GM12878 (cell line): ENCODE measurements at places on chromosomes 2 and 18. TPM values are rescaled to one million over a fixed set of nuclear protein-coding genes. Genes with fewer than 3 reads are reported as not detected.

Gene PROKR1
- not detected in 2 replicates for total RNA-seq

Gene SLC38A11
- total RNA-seq: not detected in 2 replicates

Gene CNTNAP5
- not detected in 2 replicates for total RNA-seq

Gene GALR1
- total RNA-seq: not detected in 2 replicates

Gene FANCL
- 30.8 and 31.5 TPM in 2 replicates for total RNA-seq

Gene IL1B
- 0.64 and 0.72 TPM in 2 replicates for total RNA-seq

DNA sequence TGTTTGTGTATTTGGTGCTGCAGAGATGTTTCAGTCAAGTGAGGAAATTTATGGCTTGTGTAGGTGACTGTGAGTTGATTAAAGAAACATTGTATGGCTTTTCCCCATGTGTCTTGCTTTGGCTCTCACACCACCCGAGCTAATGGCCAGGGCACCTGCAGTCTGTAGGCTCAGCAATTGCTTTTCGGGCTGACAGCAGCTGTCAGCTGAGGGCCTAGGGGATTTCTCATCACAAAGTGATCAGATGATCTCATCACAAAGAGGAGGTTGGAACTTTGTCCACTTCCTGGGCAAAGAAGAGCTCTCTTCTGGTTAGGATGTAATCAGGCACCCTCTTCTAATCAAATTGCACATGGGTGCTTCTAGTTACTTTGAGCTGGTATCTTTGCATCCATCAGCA is 632.2 kb downstream of the SLC4A3 start:
- no peak for DNase-seq
- H3K4me3 ChIP-seq: no peak overlapping the region
- no peaks in the 10 kb centered on the region for H3K4me1 ChIP-seq
- no peak overlapping the region for H3K27ac ChIP-seq

- H3K27me3 ChIP-seq: no peaks in the 10 kb centered on the region
- H3K4me3 ChIP-seq: no peak overlapping the region
- H3K36me3 ChIP-seq: no peaks in the 10 kb centered on the region
Measured at GRCh38 chr2:83359336-83359735, 1099.7 kb downstream of the SUCLG1 start.

- no peaks in the 10 kb centered on the region for H3K27me3 ChIP-seq
- DNase-seq: no peak
- no peaks in the 10 kb centered on the region for H3K4me1 ChIP-seq
- no peak overlapping the region for H3K4me3 ChIP-seq
- H3K27ac ChIP-seq: no peak overlapping the region
Measured at GRCh38 chr18:71106701-71107100, 817.9 kb downstream of the SOCS6 start.

DNA sequence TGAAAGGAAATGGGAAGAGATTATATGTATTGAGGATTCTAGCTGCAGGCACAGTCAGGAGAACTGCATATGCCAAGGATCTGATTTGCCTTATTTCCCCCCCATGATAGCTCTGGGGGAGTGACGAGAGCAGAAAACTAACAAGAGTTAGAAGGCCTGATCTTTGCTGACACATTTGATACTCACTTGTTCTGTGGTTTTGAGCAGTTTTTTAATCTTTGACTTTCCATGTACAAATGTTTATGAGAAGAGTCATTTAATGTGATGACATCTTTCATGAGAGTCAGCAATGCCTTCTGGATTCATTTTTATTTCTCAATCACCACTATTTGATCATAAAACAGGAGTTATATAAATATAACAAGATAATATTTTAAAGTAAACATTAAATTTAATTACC is 12.7 kb upstream of the SERPINB7 start:
- H3K27me3 ChIP-seq: no peaks in the 10 kb centered on the region; the same call in 1 of the 2 replicates
- H3K36me3 ChIP-seq: no peaks in the 10 kb centered on the region
- no peak overlapping the region for H3K27ac ChIP-seq
- no peak overlapping the region for H3K4me3 ChIP-seq
- no peak for DNase-seq

DNA sequence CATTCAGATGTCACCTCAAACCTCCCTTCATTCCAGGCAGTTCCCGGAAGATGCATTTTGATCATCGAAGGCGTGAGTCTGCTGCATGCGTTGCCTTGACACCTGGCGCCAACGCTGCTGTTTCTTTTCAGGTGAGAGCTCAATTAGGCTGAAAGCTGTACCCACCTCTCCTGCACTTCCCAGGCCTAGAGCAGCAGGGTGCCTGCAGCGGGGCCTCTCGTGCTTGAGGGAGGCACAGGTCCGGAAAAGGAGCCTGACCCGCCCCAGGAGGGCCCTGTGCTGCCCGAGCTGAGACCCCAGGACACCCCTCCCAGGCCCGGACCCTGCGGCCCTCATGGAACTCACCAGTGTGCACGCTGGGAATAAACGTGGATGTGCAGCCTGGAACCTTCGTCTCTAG is 31.4 kb upstream of the KCNG2 start:
- no peaks in the 10 kb centered on the region for H3K36me3 ChIP-seq
- no peaks in the 10 kb centered on the region for H3K27me3 ChIP-seq
- no peaks in the 10 kb centered on the region for H3K4me1 ChIP-seq

GRCh38 chr18:65523461-65523860 is 227.4 kb upstream of the CDH7 start:
- no peaks in the 10 kb centered on the region for H3K27me3 ChIP-seq
- no peaks in the 10 kb centered on the region for H3K4me1 ChIP-seq
- DNase-seq: no peak
- no peaks in the 10 kb centered on the region for H3K36me3 ChIP-seq

GRCh38 chr2:189576396-189576795 is 4.2 kb downstream of the SLC40A1 start:
- no peaks in the 10 kb centered on the region for H3K36me3 ChIP-seq
- DNase-seq: no peak
- H3K27ac ChIP-seq: no peak overlapping the region
- H3K27me3 ChIP-seq: peaks cover 11% of the 10 kb centered on the region

GRCh38 chr18:32867936-32868335 is 95.1 kb upstream of the KLHL14 start:
- H3K27me3 ChIP-seq: no peaks in the 10 kb centered on the region
- no peaks in the 10 kb centered on the region for H3K36me3 ChIP-seq
- no peaks in the 10 kb centered on the region for H3K4me1 ChIP-seq
- no peak overlapping the region for H3K4me3 ChIP-seq
- H3K27ac ChIP-seq: no peak overlapping the region

DNA sequence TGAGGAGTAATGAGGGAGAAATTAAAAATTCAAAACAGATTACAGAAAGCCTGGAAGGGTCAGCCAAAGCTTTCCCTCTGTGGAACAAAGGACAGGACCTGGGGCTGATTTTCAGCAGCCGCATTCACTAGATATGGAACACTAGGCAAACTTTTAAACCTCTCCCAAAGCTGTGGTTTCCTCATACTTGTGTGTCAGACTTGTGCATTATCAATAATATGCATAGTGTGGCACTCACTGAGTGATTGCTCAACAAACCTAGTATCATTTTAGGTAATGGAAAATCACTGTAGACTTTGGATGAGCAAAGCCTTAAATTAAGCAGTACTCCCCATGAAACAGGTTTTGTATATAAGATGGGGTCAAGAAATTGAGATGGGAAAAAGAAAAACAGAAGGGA is 26.3 kb upstream of the IKZF2 start:
- no peaks in the 10 kb centered on the region for H3K36me3 ChIP-seq
- 0 out of 2 replicates have a peak, but pooled peaks cover 3% of the 10 kb centered on the region for H3K4me1 ChIP-seq
- H3K27ac ChIP-seq: no peak overlapping the region
- no peak overlapping the region for H3K4me3 ChIP-seq

DNA sequence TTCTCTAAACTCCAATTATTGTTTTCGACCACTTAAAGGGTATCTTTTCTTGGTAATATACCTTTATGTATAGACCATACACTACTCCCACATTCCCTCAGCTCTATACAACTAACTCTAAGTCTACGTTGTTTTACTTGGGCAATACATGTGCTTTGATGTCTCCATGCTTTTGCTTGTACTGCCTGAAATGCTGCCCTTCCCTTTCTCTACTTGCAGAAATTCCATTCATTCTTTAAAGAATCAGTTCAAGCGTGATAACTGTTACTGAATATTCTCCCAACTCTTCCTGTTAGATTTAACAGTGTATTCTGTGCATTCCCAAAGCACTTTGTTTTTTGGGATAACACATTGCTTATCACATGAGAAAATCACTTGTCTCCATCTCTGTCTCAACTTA is 157.0 kb upstream of the AQP4 start:
- DNase-seq: no peak
- H3K27me3 ChIP-seq: no peaks in the 10 kb centered on the region
- no peak overlapping the region for H3K27ac ChIP-seq
- H3K4me1 ChIP-seq: no peaks in the 10 kb centered on the region
- no peaks in the 10 kb centered on the region for H3K36me3 ChIP-seq
- no peak overlapping the region for H3K4me3 ChIP-seq

DNA sequence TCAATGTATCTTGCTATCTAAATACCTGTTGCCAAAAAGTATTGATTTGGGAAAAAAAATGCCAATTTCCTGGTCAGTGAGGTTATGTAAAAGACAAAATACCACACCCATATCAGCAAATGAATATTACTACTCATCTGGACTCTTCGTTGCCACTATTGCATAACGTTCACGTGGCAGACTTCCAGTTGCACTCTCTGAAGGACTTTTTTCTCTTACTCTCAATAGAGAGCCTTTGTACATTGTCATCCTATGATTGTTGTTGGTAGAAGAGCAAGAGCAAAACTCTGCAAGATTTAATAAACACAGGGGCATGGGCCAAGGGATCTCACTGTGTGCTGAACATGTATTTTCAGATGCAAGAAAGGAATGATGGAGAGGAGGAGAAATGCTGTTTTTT is 689.8 kb downstream of the MBD2 start:
- H3K4me1 ChIP-seq: no peaks in the 10 kb centered on the region
- no peak overlapping the region for H3K27ac ChIP-seq
- no peaks in the 10 kb centered on the region for H3K36me3 ChIP-seq
- no peak for DNase-seq

DNA sequence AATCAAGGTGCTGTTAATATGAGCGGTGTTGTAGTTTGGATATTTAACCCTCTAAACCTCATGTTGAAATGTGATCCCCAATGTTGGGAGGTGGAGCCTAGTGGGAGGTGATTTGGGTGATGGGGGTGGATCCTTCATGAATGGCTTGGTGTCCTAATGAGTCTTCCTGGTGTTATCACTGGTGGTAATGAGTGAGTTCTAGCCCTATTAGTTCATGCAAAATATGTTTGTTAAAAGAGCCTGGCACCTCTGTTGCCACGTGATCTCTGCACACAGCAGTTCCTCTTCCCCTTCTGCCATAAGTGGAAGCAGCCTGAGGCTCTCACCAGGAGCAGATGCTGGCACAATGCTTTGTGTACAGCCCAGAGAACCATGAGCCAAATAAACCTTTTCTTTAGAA is 158.4 kb downstream of the FMNL2 start:
- no peaks in the 10 kb centered on the region for H3K27me3 ChIP-seq
- no peak for DNase-seq
- peaks cover 10% of the 10 kb centered on the region for H3K4me1 ChIP-seq
- no peak overlapping the region for H3K4me3 ChIP-seq

DNA sequence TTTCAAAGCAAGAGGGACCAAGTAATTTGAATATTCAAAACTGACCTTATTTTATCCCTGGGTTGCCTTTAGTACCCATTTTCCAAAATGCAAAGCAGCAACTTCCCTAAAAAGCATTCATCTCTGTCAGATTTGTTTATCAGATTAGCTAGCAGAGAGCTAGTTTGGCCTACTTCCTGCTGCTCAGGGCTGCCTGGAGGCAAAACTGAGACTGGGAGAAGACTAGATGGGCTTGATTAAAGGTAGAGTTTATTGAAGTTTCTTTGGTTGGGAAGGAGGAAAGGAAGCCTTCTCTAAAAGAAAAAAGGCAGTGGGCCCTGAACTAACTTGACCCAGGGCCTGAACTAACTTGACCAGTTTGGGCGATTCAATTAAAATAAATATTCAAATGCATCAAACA is 426.1 kb upstream of the FAM98A start:
- no peak overlapping the region for H3K27ac ChIP-seq
- no peaks in the 10 kb centered on the region for H3K27me3 ChIP-seq
- no peaks in the 10 kb centered on the region for H3K4me1 ChIP-seq
- H3K4me3 ChIP-seq: no peak overlapping the region
- H3K36me3 ChIP-seq: no peaks in the 10 kb centered on the region

GRCh38 chr18:66749030-66749429 is 145.1 kb upstream of the CDH19 start:
- H3K4me3 ChIP-seq: no peak overlapping the region
- no peaks in the 10 kb centered on the region for H3K36me3 ChIP-seq
- no peak overlapping the region for H3K27ac ChIP-seq
- no peak for DNase-seq

GRCh38 chr18:45161850-45162249 is 453.4 kb upstream of the SLC14A2 start:
- H3K36me3 ChIP-seq: no peaks in the 10 kb centered on the region
- peak; percentile 50 for DNase-seq
- H3K27ac ChIP-seq: no peak overlapping the region

- no peaks in the 10 kb centered on the region for H3K27me3 ChIP-seq
- DNase-seq: no peak
- H3K36me3 ChIP-seq: no peaks in the 10 kb centered on the region
- H3K27ac ChIP-seq: no peak overlapping the region
- no peaks in the 10 kb centered on the region for H3K4me1 ChIP-seq
- H3K4me3 ChIP-seq: no peak overlapping the region
Measured at GRCh38 chr18:60892441-60892840, 440.8 kb upstream of the CDH20 start.

DNA sequence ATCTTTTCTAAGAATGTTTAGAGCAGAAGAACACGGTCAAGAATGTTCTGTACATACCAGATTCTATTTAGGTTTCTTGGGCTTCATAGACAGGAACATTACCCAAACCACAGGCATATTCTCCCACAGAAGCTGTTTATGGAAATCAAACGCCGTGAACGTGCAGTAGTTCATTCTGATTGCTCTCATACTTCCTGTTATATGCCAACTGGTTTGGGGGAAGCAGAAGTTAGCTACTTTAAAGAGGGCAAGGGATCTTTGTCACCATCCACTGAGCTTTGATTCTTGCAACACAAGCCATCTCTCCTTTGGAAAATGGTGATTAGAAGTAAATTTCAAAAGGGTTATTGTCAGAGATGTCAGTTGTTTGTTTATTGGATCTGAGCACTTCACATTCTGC is 182.2 kb upstream of the NRP2 start:
- H3K4me1 ChIP-seq: no peaks in the 10 kb centered on the region
- DNase-seq: no peak
- H3K4me3 ChIP-seq: no peak overlapping the region
- no peaks in the 10 kb centered on the region for H3K27me3 ChIP-seq
- no peaks in the 10 kb centered on the region for H3K36me3 ChIP-seq
- H3K27ac ChIP-seq: no peak overlapping the region

DNA sequence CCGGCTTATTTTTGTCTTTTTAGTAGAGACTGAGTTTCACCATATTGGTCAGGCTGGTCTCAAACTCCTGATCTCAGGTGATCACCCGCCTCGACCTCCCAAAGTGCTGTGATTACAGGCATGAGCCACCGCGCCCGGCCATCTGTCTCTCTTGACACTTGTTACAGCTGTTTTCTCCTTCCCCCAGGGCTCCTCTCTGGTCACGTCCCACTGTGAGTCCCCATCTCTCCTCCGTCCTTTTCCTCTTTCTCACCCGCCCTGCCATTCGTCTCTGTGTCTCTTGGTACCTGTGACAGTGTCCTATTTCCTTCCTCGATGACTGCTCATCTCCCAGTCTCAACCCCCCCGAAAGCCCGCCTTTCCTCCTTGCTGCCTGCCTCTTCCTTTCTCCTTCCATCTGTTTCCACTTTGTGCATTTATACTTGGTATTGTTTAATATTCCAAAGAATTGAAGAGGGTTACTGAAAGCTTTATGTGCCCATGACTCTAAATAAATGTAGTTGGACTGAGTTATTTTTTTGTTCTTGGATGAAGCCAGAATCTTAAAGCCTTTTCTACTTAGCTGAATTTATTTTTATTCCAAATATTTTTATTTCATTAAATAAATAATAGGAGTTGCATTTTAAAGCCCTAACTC is 241.5 kb downstream of the SH3RF3 start:
- H3K27ac ChIP-seq: no peak overlapping the region
- no peak overlapping the region for H3K4me3 ChIP-seq
- H3K4me1 ChIP-seq: no peaks in the 10 kb centered on the region
- no peaks in the 10 kb centered on the region; the same call in 1 of the 2 replicates for H3K27me3 ChIP-seq
- DNase-seq: no peak
